Esophagus squamous epithelium (tissue), 5 donors: ENCODE measurements at places on chromosomes 16 and 17.
A peak's percentile ranks its signal among the peaks of the same experiment; 100 is the strongest.

DNA sequence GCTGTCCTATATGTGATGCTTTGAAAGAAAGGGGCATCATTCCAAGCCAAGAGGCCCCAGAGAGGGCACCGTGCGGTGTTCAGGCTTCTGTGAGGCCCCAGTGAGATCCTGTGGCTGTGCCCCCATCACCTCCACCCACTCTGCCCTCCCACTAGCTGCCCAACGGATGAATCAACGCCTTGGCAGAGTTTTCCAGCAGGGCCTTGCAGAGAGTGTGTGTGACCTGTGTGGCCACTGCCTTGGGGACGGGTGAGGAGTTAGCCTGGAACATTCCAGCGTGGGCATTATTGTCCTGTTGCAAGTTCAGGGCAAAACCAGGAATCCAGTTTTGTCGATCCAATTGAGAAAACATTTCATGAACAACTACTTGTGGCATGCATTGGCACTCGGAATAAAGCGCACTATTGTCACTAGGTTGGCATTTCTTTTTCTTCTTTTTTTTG is 53.7 kb downstream of the SF3B3 start:
- DNase-seq: no peak

DNA sequence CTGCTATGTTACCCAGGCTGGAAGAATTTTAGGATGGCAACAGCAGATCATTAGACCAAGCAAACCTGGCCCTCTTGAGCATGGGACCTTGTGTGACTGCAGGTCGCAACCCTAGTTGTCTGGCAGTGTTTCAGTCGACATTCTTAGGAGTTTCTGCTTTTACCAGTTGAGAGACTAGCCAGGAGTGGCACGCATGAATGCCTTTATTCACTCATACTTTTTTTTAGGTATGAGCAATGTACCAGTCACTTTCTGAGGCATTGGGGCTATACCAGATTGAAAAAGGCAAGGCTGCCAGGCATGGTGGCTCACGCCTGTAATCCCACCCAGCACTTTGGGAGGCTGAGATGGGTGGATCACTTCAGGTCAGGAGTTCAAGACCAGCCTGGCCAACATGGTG is 28.2 kb upstream of the HAS3 start:
- no peak for DNase-seq

DNA sequence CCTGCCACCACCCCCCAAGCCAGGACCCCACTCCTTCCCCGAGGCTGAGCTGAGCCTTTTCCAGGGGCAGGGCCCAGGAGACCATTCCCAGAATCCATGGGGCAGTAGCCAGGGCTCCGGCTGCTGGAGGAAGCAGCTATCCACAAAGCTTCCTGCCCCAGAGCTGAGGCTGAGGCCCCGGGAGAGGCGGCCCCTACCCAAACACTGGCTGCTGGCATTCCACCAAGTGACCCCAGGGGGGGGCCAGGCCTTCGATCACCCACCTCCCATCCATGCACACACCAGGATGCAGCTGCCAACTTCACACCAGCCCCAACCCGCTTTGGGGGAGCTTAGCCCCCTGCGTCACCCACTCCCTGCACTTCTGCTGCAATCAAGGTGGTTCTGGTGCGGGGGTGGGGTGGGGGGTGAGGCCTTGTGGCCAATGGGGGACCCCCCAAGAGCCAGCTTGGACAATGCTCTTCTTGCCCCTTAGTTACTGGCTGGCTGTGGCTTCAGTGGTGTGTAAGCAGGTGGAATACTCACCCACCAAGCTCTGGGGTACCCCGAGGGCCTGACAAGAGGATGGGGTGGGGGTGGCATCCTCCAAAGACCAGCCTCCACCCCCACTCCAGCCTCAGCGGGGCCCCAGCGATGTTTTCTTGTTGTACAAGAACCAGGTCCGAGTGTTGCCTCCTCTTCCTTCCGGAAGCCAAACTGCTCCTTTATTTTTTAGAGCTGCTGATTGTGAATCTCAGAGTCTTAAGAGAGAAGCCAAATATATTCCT is 16.8 kb downstream of the MYBBP1A start:
- no peak for DNase-seq

DNA sequence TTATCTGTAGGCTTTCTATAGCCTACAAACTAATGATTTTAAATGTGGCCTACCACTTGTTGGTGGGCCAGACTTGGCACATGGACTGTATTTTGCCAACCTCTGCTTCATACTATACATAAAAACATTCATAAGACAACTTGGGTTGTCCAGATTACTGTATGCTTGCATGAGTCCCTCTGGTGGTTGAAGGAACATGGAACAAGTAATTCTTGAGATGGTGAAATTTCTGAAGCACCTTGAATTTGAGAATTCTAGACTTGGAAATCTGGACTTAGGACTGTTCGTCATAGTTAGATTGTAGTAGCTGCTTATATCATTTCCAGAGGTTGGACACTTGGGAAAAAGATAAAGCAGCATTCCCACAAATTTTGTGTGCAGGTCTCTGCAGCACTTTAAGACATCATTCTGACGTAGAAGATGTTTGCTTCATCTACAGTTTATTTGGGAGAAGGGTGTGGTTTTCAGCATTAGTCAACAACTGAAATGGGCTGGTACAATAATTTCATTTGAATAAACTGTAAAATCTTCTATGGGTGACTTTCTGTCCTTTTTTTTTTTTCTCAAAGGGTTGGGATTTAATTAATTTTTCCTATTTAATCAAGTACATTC is 31.2 kb downstream of the NFATC3 start:
- no peak for DNase-seq

- no peak for DNase-seq
Measured at GRCh38 chr17:57420734-57421717, 164.7 kb downstream of the MSI2 start.

DNA sequence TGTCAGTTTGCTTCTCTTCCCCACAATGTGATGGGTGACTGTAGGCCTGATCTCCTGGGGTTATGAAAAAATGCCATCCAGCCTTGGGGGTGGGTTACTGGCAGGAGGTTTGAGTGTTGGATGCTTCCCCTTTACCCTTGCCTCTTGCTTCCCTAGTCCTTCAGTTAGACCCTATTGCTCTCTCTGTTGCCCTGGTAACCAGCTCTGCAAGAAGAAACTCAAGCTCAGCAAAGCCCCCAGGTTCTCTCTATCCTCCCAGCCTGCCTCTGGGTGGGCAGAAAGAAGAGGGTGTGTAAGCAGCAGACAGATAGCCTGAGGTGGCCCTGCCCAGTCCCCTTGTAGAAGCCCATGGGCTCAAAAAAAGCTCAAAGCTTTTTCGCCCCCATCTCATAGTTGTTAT is 2.8 kb upstream of the RAPGEFL1 start:
- no peak for DNase-seq

DNA sequence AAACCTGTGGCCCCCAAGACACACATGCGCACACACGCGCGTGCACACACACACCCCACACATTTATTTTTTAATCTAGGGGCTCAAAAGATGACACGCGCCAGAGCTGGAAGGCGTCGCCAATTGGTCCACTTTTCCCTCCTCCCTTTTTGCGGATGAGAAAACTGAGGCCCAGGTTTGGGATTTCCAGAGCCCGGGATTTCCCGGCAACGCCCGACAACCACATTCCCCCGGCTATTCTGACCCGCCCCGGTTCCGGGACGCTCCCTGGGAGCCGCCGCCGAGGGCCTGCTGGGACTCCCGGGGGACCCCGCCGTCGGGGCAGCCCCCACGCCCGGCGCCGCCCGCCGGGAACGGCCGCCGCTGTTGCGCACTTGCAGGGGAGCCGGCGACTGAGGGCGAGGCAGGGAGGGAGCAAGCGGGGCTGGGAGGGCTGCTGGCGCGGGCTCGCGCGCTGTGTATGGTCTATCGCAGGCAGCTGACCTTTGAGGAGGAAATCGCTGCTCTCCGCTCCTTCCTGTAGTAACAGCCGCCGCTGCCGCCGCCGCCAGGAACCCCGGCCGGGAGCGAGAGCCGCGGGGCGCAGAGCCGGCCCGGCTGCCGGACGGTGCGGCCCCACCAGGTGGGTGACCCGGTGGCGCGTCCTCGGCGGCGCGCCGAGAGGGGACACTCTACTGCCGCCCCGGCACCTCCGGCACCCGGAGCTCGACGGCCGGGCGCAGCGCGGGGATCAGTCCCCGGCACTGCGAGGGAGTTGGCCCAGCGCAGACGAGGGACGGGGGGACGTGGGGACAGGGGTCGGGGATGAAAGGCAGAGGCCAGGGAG is at the start of gene STAT5A:
Gene STAT5A, plus strand, starts transcription at position 522 of the 826 bp plus-strand sequence. CDS start 914 bp downstream, outside the sequence.
- DNase-seq: peak; percentile 43

- no peak for DNase-seq
Measured at GRCh38 chr16:280552-280951, at the start of gene ARHGDIG. TSS of gene ARHGDIG (plus strand) at chr16:280591. CDS start at chr16:280681, 90 bp downstream.

DNA sequence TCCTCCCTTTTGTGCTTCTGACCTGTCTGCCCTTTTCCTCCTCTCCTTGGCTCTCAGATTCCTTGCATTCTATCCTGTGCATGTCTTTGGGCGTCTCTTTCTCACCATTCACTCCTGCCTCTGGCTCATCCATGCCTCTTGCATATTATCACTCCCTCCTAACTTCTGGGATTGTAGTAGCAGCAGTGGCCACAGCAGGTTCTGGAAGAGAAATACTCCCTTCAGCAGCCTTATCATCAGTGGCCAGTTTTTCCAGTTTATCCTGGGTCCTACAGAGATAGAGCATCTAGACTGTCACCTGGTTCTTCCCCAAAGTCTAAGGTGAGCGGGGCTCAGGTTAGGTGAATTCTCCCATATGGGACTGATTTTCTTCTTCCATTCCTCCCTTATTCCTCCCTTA is 354.0 kb upstream of the CCL2 start:
- DNase-seq: no peak

- no peak for DNase-seq
Measured at GRCh38 chr17:64180089-64181073, 50.4 kb upstream of the ERN1 start.

DNA sequence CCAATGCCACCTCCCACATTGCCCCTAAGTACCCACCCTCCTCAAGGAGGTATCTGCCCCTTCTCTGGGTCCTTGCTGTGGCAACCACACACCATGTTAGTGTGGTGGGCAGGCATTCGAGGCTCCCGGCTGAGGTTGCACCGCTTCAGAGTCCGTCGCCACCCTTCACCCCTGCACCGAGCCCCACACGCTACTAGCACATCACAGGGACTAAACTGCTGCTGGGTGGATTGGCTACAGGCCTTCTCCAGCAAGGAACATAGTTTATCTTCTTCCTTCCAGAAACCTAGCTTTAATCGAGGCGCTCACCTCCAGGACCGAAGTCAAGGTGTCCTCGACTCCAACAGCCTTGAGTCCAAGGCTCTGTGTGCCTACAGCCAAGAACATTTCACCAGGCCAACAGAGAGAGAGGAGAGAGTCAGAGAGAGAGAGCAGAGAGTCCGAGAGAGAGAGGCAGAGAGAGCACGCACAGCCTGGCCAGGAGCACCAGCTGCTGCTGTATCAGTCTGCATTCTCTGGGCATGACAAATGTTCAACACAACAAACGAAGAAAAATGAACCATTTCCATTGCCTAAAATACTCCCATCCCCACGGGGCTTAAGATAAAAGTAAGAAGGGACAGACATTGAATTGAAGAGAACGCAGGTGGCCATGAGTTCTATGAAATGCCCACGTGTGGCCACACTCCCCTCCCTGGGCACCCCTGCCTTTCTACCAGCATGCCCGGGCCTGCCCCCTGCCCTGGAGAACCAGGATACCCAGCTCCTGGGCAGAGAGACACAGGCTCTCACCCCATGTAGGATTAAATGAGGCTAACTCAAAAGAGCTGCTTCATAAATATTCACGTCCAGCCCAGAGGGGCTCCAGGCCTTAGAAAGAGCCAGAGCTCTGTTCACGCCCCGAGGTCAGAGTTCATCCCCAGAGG is 94.9 kb downstream of the RBFOX3 start:
- DNase-seq: no peak
